ENCODE measurements at places on chromosomes 5 and 9.

- no peak for DNase-seq
Observed at GRCh38 chr5:156819967-156820581, 30.0 kb upstream of the PPP1R2B start.

- no peak for DNase-seq
Observed at GRCh38 chr5:36659411-36659810, 53.0 kb downstream of the SLC1A3 start.

DNA sequence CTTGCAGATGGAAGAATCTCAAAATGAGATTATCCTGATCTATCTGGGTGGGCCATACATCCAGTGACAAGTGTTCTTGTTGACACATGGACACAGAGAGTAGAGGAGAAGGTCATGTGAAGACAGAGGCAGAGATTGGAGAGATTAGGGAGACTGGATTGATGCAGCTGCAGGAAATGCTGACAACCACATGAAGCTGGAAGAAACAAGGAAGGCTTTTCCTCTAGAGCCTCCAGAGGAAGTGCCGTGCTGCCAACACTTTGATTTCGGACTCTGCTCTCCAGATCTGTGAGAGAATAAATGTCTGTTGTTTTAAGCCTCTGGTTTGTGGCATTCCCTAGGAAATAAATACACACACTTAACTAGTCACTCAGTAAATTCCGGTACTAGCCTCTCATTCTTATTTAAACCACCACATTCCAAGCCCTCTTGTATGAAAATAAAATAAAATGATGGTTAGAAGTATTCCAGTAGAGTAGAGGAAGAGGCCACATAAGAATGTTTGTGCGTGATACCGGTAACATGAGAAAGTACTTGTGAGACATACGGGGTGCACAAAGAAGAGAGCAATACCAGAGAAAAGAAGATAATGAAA is 110.9 kb upstream of the DMAC1 start:
- DNase-seq = no peak

GRCh38 chr5:179873588-179874110 is 15.0 kb upstream of the MRNIP start:
- no peak for DNase-seq

DNA sequence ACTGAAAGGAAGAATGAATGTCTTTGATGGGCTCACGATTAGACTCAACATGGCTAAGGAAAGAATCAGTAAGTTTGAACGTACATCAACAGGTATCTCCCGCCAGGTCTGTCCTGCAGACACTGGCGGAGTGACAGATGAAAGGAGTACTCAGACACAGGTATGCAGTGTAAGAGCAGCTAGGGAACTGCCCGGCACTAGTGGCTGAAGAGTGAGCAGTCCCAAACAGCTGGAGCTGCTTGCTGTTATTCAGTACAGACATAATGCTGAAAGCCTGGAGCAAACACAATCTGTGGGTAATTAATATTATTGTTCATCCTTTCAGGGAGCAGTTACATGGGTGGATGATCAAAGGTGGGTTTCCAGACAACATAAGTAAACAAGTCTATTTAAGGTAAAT is 835.5 kb downstream of the TLE4 start:
- no peak for DNase-seq

- peak; percentile 40 for DNase-seq
Observed at GRCh38 chr9:89278997-89279739, 31.8 kb upstream of the CKS2 start.

DNA sequence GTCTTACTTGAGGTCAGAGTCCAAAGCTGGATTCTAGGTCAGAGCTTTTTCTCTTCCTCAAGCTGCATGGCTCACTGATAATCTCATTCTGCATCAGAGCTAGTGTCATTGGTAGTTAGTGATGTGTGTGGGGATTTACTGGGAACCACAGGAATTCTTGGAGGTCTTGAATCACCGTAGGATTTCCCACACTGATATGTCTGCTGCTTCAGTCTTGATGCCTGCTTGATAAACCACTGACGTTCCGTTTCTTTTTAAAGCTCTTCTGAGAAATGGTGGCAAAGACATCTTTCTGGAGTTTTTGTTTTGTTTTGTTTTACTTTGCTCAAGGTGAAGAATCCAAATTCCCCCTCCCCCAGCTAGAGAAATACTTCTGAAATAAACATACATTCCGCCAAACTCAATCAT is 1.2 kb upstream of the GARIN3 start:
- DNase-seq = peak; percentile 80

DNA sequence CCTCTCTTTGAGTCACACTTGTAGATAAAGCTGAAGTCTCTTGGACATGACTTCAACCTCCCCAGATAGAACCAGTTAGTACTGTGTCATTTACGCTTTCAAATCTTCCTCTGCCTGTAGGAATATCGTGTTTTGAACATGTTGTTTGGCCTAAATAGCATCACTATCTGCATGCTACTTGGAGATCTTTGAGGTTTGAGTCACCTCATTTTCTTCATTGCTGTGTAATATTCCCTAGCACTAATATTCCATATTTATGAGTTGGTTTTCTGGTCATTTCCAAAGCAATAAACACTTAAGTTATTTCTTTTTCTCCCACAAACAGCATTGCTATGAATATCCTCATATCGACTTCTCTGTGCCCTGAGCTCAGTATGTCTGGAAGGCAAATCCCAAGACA is 100.3 kb downstream of the ROR2 start:
- DNase-seq = no peak

- DNase-seq = no peak
Observed at GRCh38 chr5:60263346-60263745, 369.8 kb upstream of the PDE4D start.

DNA sequence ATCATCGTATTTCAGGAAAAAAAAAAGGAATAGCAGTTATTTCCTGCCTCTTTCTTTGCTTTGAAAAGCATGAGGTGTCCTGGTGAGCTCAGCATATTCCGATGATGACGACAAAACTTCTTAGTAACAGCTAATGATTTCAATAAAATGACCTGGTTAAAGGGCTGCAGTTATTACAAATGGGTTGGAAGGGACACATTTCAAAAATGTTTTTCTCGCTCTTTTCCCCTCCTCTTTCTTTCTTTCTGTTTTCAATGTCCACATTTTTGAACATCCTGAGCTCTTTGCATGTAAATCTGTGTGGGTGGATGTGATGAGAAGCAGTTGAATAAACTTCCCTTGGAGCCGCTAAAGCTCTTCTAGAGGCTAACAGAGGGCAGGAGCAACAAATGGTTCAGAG is 186.8 kb upstream of the SLC27A6 start:
- no peak for DNase-seq

DNA sequence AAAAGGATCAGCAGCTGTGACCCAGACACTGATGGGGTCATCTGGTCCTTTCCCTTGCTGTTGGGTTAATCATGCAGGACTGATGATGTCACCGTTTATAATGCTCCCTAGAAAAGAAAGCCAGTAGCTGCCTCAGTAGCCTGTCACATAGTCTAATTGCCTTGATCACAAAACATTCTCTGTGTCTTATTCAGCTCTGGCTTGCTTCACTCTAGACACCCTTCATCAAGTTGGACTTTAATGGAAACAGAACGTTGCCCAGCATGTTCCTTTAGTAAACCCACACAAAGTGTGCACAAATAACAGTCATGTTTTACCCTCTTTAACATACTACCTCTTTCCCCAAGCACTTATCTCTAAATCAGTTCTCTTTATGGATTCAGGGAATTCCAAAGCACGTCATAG is 170.8 kb downstream of the SGCD start:
- no peak for DNase-seq

GRCh38 chr9:114888607-114889006 is 41.8 kb downstream of the TNFSF8 start:
- DNase-seq = no peak

GRCh38 chr5:78611126-78611605 is 37.4 kb downstream of the LHFPL2 start:
- no peak for DNase-seq

GRCh38 chr9:128798896-128799295 is 11.8 kb downstream of the TBC1D13 start:
- DNase-seq = no peak

DNA sequence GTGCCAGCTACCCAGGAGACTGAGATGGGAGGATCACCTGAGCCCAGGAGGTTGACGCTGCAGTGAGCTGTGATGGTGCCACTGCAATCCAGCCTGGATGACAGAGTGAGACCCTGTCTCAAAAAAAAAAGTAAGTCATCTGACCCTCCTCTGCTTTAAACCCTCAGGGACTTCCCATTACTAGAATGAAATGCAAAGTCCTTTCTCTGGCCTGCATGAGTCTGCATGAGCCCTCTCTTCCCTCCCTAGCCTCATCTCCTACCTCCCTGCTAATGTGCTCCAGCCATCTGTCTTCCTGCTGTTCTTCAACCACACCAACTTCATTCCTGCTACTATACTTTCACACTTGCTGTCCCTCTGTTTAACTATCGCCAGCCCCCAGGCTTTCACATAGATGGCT is 15.3 kb downstream of the IL5 start:
- DNase-seq = no peak

DNA sequence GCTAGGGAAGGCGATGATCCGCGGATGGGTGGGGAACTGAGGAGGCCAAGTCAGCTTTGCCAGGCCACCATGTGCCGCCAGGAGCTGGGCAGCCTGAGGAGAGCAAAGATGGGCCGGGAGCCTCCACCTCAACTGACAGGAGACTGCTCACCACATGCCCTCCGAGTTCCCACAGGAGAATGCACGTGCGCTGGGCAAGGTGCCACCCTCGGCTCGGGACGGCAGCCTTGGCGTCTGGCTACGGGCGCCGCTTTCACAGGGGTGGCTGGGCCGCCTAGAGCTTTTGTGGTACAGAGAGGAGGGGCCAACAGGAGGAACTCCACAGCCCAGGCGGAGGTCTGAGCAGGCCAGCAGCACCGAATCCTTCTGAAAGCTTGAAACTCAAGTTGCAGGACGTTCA is 5.3 kb upstream of the TBC1D9B start:
- no peak for DNase-seq

DNA sequence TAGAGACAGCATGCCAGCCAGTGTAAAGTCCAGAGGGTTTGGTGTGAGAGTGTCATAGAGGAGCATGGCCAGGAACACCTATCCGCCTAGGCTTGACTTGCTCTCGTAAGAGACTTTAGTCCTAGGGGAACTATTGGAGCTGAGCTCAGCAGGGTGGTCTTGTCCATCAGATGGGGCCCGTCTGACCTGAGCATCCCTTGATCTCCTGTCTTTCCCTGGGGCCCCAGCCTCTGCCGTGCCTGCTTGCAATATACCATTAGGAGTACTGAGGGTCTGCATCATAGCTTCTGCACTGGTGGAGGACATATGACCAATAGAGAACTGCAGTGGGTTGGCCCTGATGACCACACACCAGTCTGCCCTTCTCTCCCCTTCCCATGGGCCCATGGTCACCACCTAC is 251.0 kb downstream of the TUSC1 start:
- DNase-seq = no peak

DNA sequence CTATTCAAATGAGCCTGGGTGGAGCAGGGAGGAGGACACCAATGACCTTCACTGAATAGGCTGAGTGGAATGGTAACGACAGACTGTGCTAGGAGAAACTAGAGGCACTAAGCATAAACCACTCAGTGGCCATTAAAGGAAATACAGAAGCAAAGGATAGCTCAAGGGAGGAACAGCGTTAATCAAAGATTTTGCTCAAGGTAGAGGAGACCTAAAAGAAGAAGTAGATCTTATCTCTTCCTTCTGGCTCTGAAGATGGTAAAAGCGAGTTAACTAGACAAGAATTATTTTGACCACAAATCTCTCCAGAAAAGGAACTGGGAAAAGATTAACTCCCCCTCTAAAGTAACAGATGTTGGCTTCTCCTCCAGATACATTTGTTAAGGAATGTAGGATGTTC is 299.6 kb downstream of the EPB41L4A start:
- no peak for DNase-seq

DNA sequence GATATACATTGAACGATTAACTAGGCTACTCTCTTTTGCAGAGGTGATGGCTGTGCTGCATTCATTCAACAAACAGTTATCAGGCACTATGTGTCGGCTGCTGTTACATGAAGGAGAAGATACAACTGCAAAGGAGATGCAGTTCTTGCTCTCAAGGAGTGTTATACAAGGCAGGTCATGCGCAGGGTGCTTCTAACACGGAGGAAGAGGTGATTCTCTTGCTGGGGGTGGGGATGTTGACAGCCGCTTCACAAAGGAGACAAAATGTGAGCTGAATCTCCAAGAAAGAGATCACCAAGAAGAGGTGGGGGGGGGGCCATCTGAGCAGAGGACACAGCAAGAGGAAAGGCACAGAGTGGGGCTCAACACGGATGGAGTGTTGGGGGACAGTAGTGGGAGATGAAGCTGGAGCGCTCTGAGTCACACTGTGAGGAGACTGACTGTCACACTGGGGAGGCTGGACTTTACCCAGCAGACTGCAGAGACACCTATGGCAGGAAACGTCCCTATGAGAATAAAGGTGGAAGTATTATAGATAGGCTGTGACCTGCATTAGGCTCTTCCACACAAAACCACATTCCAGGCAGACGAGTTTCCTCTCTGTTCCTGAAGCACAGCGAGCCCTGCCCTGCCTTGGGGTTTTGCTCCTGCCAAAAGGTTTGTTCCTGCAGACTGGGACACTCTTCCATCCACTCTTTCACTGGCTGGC is 20.9 kb downstream of the NDUFA8 start:
- no peak for DNase-seq

GRCh38 chr5:37811866-37812265 is 28.0 kb downstream of the GDNF start:
- no peak for DNase-seq

DNA sequence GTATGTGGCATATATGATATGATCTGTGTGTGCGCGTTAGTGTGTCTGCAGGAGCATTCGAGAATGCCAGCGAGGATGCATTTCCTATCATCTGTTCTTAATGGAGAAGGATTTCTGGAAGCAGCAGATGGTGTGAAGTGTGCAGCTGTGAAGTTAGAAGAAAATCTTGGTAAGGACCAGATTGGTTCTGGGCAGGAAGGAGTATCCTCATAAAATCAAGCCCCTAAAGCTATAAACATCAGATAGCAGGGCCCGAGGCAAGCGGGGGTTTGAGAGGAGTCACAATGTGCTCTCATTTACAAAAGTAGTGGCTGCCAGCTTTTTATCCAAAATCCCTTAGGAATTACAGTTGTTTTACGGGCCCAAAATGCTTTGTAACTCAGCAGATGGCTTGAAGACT is 40.0 kb downstream of the DAPK1 start:
- no peak for DNase-seq

GRCh38 chr9:83449983-83450382 is 88.2 kb downstream of the FRMD3 start:
- DNase-seq = no peak

DNA sequence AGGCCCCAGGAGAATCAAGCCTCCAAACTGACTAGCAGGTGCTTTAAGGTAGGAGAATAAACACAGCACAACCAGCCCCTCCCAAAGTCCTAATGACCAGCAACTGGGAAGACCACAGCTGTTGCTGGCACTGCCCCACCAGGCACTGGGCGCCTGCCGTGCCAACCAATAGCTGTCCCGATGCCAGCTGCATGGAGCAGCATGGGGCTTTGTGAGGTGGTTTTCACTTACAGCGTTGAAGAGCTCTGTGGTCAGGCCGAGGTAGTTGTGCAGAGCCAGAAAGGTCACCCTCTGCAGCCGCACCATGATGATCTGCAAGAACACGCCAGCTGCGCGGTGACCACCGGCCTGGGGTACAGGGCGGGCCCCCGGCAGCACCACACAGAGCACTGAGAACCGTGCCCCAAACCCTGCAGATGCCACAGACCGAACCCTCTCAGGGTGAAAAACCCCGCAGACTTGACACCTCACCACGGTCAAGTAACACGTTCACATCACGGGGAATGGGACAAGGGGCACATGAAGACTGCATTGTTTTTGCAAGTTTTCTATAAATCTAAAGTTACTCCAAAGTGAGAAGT is 28.7 kb downstream of the PNPLA7 start:
- DNase-seq = no peak

GRCh38 chr9:113509463-113509862 is 45.9 kb downstream of the RGS3 start:
- no peak for DNase-seq

- DNase-seq = no peak
Observed at GRCh38 chr9:8362250-8362649, 562.7 kb upstream of the DMAC1 start.
